Heart left ventricle (tissue), 16 donors: ENCODE measurements at places on chromosomes 11 and 22. TPM values are rescaled to one million over a fixed set of nuclear protein-coding genes. Genes with fewer than 3 reads are reported as not detected.

DNA sequence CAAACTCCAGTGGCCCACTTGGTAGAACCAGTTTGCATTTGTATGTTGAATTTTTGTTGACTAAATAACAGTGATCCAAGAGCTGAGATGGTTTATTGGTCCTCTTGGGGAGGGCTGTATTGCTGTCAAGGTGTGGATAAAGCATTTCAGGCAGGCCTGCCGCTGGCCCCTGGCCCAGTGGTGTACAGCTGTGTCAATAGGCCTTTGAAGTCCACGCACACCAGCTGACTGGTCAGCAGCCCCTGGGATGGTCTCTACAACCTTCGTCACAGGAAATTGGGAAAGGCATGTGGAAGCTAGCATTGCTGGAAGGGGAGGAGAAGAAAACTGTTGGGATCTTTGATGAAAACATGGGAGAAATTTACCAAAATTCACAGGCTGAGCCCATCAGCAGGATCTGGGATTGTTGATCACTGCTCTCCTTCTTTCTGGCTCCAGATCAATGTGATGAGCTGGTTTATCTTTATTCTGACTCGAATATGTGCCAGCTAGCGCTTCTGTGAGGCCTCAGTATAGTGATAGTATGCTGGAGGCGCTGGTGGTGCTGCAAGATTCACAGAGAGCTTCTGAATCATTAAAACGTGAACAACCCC lies 12.5 kb upstream of the E2F8 start:
- no peak overlapping the region for H3K4me3 ChIP-seq
- H3K4me1 ChIP-seq, result no peaks in the 10 kb centered on the region
- no peaks in the 10 kb centered on the region for H3K27me3 ChIP-seq
- H3K36me3 ChIP-seq, result no peaks in the 10 kb centered on the region
- no peak for DNase-seq
- no peak overlapping the region for H3K27ac ChIP-seq

- H3K27ac ChIP-seq, result no peak overlapping the region
- no peaks in the 10 kb centered on the region for H3K36me3 ChIP-seq
- H3K27me3 ChIP-seq, result no peaks in the 10 kb centered on the region
- no peak overlapping the region for H3K4me3 ChIP-seq
Measured at GRCh38 chr22:41280065-41280464, 5.9 kb downstream of the RANGAP1 start.

DNA sequence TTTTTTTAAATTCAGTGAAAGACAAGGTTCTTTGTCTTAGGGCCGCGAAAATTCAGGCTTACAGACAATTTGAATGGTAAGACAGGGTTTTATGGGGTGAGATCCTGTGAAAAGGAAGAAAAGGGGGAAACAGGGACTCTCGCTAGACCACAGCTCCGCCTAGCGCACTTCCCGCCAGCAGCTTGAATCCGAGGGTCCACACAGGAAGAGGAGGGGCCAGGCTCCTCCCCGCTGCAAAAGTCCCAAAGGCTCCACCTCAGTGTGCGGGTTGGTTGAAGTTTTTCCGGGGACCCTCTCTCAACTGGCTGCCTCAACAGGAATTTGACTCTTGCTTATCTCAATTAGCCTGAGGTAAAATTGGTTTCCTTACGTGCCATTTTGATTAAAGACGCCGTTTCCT lies 950.9 kb upstream of the CNTN5 start:
- no peaks in the 10 kb centered on the region for H3K4me1 ChIP-seq
- DNase-seq, result no peak
- no peaks in the 10 kb centered on the region for H3K27me3 ChIP-seq
- H3K36me3 ChIP-seq, result no peaks in the 10 kb centered on the region

GRCh38 chr11:18137186-18137800 lies 4.9 kb downstream of the MRGPRX3 start:
- no peaks in the 10 kb centered on the region for H3K36me3 ChIP-seq
- peaks cover 8% of the 10 kb centered on the region for H3K27me3 ChIP-seq
- no peak overlapping the region for H3K4me3 ChIP-seq
- no peak for DNase-seq

GRCh38 chr11:46345881-46346484 lies 1.3 kb upstream of the DGKZ start:
- H3K4me1 ChIP-seq, result peaks cover 43% of the 10 kb centered on the region
- H3K36me3 ChIP-seq, result no peaks in the 10 kb centered on the region
- no peak for DNase-seq
- peak overlapping the region; percentile 91 for H3K4me3 ChIP-seq
- H3K27me3 ChIP-seq, result no peaks in the 10 kb centered on the region

DNA sequence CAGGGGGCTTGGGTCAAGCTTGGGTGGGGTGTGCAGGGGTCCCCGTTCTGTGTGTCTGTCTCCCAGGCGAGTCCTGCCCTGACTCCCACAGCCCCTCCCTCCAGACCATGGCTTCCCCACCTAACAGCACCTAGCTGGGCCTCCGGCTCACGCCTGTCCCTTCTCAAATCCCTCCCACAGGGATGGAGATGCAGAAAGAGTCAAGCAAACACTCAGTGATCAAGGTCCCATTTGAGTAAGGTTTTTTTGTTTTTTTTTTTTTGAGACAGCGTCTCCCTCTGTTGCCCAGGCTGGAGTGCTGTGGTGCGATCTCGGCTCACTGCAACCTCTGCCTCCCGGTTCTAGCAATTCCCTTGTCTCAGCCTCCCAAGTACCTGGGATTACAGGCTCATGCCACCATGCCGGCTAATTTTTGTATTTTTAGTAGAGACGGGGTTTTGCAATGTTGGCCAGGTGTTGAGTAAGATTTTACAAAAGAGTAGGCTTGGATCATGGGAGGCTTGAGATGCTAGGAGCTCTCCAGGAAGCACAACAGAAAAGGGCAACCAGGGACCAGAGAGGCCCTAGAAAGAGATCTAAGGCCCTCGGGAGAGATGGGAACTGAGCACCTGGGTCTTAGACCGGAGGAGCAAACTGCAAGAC lies 5.7 kb downstream of the APOBEC3D start:
- no peaks in the 10 kb centered on the region for H3K27me3 ChIP-seq
- DNase-seq, result no peak
- peaks cover 5% of the 10 kb centered on the region for H3K4me1 ChIP-seq
- peaks cover 16% of the 10 kb centered on the region for H3K36me3 ChIP-seq
- no peak overlapping the region for H3K4me3 ChIP-seq

- no peak overlapping the region for H3K27ac ChIP-seq
- H3K4me3 ChIP-seq, result no peak overlapping the region
- no peaks in the 10 kb centered on the region for H3K27me3 ChIP-seq
- no peaks in the 10 kb centered on the region for H3K36me3 ChIP-seq
- no peaks in the 10 kb centered on the region for H3K4me1 ChIP-seq
Measured at GRCh38 chr11:35289821-35290220, 129.5 kb downstream of the SLC1A2 start.

GRCh38 chr11:20501252-20501651 lies 98.2 kb upstream of the SLC6A5 start:
- H3K4me3 ChIP-seq, result no peak overlapping the region
- no peak for DNase-seq
- H3K27me3 ChIP-seq, result no peaks in the 10 kb centered on the region
- H3K27ac ChIP-seq, result no peak overlapping the region

- H3K4me1 ChIP-seq, result peaks cover 69% of the 10 kb centered on the region
- peak; percentile 58 for DNase-seq
- H3K27ac ChIP-seq, result peak overlapping the region; percentile 98
- H3K27me3 ChIP-seq, result no peaks in the 10 kb centered on the region
Measured at GRCh38 chr11:118908264-118908663, 17.5 kb downstream of the BCL9L start.

- no peaks in the 10 kb centered on the region for H3K27me3 ChIP-seq
- no peaks in the 10 kb centered on the region for H3K36me3 ChIP-seq
- H3K4me3 ChIP-seq, result no peak overlapping the region
Measured at GRCh38 chr11:134343646-134344045, 11.9 kb downstream of the GLB1L2 start.

GRCh38 chr22:27116312-27117086 lies 459.1 kb downstream of the MIAT start:
- no peaks in the 10 kb centered on the region for H3K36me3 ChIP-seq
- no peaks in the 10 kb centered on the region for H3K27me3 ChIP-seq
- H3K4me3 ChIP-seq, result no peak overlapping the region
- DNase-seq, result no peak
- H3K27ac ChIP-seq, result no peak overlapping the region

DNA sequence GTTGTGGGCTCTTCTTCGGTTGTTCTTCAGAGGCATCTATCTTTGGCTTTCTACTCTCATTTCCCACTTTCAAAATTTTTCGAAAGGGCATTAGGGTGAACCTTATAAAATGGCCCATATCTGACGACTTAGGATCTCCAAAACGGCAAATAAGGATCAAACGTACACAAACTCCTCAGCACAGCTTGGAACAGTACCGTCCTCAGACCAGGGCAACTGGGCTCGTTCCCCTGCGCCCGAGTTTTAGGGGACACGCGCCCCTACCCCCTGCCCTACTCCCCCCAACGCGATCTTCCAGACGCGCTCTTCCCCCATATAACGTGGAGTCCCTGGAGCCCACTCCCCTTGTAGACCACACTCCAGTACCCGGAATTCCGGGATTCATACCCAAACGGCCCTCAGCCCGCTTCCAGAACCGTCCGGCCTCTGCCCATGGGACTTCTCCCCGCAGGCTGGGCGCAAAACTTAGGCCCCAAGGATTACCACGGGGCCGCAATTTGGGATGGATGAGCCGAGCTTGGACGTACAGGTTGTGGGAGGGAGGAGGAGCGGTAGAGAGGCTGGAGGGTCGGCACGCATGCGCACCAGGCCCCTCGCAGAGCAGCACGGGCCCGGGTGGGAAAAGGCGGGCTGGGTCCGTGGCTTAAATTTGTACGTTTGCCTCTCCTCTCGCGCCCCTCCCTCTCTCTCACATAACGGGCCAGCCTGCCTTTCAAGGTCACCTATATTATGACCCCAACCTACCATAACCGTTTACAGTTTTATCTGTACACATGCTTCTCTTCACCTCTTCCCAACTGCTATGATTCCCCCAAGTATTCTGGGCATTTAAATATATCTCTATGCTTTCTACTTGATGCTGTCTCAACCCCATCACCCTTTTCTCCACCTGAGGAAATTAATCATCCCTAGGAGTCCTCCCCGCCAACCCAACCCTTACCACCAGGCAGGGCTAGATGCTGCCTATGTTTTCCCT lies 3.4 kb downstream of the CCDC89 start:
- peaks cover 28% of the 10 kb centered on the region for H3K4me1 ChIP-seq
- H3K36me3 ChIP-seq, result no peaks in the 10 kb centered on the region
- H3K4me3 ChIP-seq, result peak overlapping the region; percentile 61
- H3K27ac ChIP-seq, result no peak overlapping the region
- peak; percentile 69 for DNase-seq

DNA sequence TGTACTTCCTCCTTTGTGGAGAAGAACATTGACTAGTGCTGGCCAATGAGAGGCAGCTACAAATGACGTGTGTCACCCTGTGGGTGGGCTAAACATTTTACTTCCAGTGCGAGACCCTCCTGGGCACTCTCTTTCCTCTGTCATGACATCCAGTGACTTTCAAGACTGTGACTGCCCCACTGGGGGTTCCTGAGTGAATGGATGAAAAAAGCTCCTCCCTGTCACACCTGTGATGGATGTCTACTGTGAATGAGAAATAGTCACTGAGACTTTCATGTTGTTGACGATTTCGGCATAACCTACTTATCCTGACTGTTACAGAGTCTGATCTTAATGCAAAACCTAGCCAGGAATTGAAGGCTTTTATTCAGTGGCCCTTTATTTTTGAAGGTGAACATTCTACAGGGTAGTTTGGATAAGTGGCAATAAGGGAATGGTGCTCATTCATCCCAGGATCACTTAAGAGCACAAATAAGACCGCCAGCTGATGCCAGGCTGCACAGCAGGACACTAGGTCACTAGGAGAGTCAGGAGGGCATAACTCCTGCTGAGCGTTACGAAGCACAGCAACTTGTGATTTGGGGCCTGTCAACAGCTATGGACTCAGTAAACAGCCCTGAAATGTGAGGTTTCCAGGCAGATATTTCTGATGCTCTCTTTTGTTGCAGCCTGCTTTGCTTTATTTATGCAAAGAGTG lies 636.6 kb downstream of the NTM start:
- DNase-seq, result no peak
- no peak overlapping the region for H3K4me3 ChIP-seq
- no peak overlapping the region for H3K27ac ChIP-seq
- H3K36me3 ChIP-seq, result no peaks in the 10 kb centered on the region
- H3K27me3 ChIP-seq, result no peaks in the 10 kb centered on the region

- DNase-seq, result peak; percentile 77
- H3K27me3 ChIP-seq, result no peaks in the 10 kb centered on the region
- peak overlapping the region; percentile 53 for H3K27ac ChIP-seq
- peak overlapping the region; percentile 76 for H3K4me3 ChIP-seq
- no peaks in the 10 kb centered on the region for H3K36me3 ChIP-seq
Measured at GRCh38 chr22:28443526-28443876, 236.1 kb downstream of the TTC28 start.

DNA sequence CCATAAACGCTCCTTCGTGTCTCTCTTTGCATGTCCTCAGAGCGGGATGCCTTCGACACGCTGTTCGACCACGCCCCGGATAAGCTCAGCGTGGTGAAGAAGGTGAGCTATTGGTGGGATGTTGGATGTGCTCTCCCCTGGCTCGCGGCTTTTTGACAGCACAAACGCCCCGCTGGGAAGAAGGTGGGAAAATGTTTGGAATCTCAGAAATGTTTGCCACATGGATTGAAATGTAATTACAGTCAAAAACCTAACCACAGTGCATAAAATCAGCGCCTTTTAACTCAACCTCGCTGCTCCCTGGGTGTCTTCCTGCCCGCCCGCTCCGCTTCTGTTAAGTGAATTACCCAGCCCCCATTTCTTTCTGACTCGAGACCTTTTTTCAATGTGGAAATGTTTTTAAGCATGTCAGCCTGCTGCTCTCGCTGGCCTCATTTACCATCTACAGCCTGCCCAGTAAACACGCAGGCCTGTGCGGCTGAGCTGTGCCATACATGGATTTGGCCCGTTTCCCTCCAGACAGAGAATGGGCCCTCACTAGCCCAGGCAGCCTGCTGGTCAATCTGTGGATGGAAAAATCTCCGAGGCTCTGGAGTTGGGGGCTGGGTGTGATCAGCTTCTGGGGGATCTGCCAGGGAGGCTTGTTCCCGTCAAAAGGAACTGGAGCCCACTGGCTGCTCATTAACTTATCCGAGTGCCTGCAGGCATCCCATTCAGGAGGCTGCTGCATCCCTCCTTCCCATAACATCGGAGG lies 32.7 kb upstream of the PARVG start:
- H3K27ac ChIP-seq, result no peak overlapping the region
- H3K4me3 ChIP-seq, result no peak overlapping the region
- H3K4me1 ChIP-seq, result peaks cover 23% of the 10 kb centered on the region
- H3K27me3 ChIP-seq, result no peaks in the 10 kb centered on the region
- DNase-seq, result no peak
- peaks cover 29% of the 10 kb centered on the region for H3K36me3 ChIP-seq

The ARHGAP8 gene
- total RNA-seq, result not detected

The IFITM10 gene
- total RNA-seq, result 0.23 TPM

The SHISAL1 gene
- 1.5 TPM for total RNA-seq

The SPDYC gene
- total RNA-seq, result not detected

The ARHGAP32 gene
- 5.6 TPM for total RNA-seq

The SCGB1C1 gene
- not detected for total RNA-seq
